ENCODE measurements at places on chromosomes 2 and 18. TPM values are rescaled to one million over a fixed set of nuclear protein-coding genes. Genes with fewer than 3 reads are reported as not detected.

- peaks cover 2% of the 10 kb centered on the region for H3K36me3 ChIP-seq
- no peak overlapping the region for H3K27ac ChIP-seq
- H3K27me3 ChIP-seq: no peaks in the 10 kb centered on the region
- peaks cover 3% of the 10 kb centered on the region for H3K4me1 ChIP-seq
- no peak for DNase-seq
These were observed 52.4 kb upstream of the STAT1 start for GRCh38 chr2:191066197-191066918.

- no peak for DNase-seq
- no peaks in the 10 kb centered on the region for H3K27me3 ChIP-seq
- H3K4me3 ChIP-seq: no peak overlapping the region
- H3K4me1 ChIP-seq: peaks cover 44% of the 10 kb centered on the region
These were observed 43.6 kb downstream of the CYB5A start for GRCh38 chr18:74248189-74248588.

DNA sequence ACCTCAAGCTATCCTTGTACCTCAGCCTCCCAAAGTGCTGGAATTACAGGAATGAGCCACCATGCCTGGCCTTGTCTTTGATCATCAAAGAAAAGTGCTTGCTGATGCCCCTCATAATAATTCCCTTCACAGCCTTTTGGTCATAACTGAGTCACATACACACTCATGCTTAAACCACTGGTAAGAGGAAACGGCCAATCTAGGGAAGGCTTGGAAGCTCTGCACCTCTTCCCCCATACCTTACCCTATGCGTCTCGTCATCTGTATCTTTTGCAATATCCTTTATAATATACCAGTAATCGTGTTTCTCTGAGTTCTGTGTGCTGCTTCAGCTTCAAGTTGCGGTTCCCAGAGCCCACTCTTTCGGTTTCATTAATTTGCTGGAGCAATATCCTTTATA is 4.8 kb upstream of the RNF138 start:
- no peaks in the 10 kb centered on the region for H3K4me1 ChIP-seq
- H3K36me3 ChIP-seq: no peaks in the 10 kb centered on the region
- no peak for DNase-seq
- H3K27ac ChIP-seq: no peak overlapping the region
- no peak overlapping the region for H3K4me3 ChIP-seq

- no peaks in the 10 kb centered on the region for H3K36me3 ChIP-seq
- H3K27me3 ChIP-seq: no peaks in the 10 kb centered on the region
- no peak for DNase-seq
- no peak overlapping the region for H3K27ac ChIP-seq
- no peaks in the 10 kb centered on the region for H3K4me1 ChIP-seq
These were observed 87.6 kb upstream of the TEX51 start for GRCh38 chr2:126811101-126811500.

DNA sequence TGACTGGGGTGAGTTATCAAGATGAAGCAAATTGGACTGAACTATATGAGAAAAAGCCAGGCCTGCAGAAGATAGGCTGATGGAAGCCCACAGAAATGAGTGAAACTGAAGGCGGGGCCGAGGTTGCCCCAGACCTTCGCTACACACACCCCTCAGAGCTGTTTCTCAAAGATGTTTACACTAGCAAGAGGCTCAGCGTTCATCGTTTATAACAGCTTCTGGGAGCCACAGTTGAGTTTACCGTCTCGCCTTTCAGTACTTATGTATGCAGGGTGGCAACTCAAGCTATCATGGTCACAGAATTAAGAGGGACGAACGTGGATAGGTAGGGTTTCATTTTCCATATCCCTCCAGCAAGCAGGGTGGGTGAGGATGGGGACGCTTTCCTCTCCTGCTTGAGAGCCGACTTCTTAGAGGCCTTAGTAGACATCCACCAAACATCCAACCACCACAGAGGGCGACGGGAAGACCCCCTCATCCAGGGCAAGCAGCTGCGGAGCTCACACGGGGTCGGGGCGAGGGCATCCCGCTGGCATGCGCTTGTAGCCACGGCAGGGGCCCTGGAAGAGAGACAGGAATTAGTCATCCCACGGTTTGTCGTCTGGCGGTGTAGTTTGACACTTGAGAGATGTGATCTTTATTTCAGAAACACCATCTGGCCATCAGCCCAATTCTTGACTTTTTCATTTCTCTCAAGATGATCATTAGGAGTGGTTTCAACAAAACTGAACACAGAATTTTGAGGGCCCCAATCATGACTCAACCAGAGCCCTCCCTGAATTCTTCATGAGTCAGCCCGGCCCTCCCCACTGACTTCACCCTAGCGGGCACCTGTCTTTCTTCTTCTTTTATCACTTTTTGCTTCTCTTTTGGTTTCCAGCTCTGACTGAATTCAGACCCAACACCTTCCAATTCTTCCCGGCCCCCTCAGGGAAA is 109.1 kb upstream of the CTDP1 start:
- DNase-seq: no peak
- H3K4me3 ChIP-seq: no peak overlapping the region
- no peaks in the 10 kb centered on the region for H3K4me1 ChIP-seq
- H3K27ac ChIP-seq: no peak overlapping the region

DNA sequence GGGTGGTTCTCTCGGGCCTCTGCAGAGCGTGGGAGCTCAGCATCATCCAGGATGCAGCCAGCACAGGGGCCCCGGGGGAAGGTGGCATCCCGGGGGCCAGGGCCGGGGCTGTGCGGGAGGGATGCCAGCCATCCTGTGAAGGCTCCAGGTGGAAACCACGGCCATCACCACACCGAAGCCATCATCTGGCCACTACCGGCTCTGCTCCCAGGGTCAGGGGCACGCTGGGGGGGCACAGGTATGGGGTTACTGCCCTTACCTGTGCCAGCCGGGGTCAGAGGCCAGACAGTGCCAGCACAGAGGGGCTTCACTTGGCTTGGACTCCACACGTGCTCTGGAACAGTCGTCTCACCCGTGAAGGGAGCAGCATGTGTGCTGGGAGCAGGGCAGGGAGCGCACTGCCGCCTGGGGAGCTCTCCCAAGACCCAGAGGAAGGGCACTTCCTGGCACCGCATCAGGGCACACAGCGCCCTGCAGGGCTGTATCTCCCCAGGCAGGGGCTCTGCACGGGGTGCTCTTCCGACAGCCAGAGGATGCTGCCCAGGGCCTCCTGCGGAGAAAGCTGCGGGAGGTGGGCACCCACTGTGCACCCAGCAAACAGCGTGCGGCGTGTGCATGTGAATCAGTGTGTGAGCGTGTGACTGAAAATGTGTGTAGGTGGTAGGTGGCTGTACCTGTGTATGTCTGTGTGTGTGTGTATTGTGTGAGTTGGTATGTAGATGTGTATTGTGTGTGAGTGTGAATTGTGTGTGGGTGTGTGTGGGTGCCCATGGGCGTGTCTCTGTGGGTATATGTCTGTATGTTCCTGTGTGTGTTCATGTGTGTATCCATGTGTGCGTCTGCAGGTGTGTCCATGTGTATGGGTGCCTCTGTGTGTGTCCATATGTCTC is 75.0 kb downstream of the PTGR3 start:
- DNase-seq: peak; percentile 26
- no peak overlapping the region for H3K27ac ChIP-seq
- H3K36me3 ChIP-seq: no peaks in the 10 kb centered on the region
- no peaks in the 10 kb centered on the region for H3K27me3 ChIP-seq
- H3K4me3 ChIP-seq: no peak overlapping the region

GRCh38 chr2:166900700-166901099 is 12.4 kb downstream of the XIRP2 start:
- no peak overlapping the region for H3K4me3 ChIP-seq
- no peaks in the 10 kb centered on the region for H3K27me3 ChIP-seq
- no peaks in the 10 kb centered on the region for H3K4me1 ChIP-seq
- DNase-seq: no peak
- no peak overlapping the region for H3K27ac ChIP-seq
- H3K36me3 ChIP-seq: no peaks in the 10 kb centered on the region

The RNF103 gene
- polyA plus RNA-seq: 20.4 TPM

The AP1S3 gene
- 1.1 TPM for polyA plus RNA-seq

The RESP18 gene
- polyA plus RNA-seq: not detected

The ST8SIA3 gene
- 0.07 TPM for polyA plus RNA-seq

Data from liver (tissue), 10 donors.